Caudate nucleus (tissue), 63 donors: ENCODE measurements at places on chromosomes 16 and 17.

DNA sequence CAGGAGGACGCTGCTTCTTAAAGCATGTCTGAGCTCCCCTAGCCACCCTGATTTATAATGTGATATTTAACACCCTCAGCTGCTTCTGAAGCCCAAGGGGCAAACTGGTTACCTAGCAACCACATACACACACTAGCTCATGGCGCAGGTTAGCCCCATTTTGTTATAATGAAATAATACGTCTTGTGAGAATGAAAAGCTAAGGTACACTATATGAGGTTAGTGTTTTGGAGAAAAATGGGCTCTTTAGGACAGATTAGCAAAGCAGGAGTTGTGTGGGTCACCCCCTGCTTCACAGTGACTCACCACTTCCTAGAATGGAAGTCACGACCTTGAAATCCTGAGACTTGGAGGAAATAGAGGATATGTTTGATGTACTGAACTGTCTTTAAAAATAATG, 404.8 kb upstream of the HSBP1 start:
- DNase-seq, result no peak

- DNase-seq, result no peak
These were observed 74.5 kb downstream of the NCOR1 start for GRCh38 chr17:16140854-16141253.

DNA sequence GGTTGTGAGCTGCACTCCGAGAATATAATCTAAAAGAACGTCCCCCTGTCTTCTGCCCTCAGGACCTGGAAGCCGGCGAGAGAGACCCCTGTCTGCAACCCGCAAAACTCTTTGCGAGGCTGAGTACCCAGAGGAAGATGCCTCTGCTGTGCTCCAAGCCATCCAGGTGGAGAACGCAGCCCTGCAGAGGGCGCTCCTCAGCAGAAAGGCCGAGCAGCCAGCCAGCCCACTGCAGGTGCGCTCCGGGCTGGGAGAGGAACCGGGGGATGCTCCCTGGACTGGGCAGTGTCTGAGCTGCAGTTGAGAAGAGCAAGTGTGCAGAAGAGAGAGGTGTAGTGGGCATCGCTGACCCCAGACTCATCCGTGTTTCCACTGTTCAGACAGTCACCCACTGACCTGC, 148.3 kb downstream of the KATNIP start:
- no peak for DNase-seq

GRCh38 chr17:72458301-72458700, 337.5 kb downstream of the SOX9 start:
- DNase-seq, result no peak

DNA sequence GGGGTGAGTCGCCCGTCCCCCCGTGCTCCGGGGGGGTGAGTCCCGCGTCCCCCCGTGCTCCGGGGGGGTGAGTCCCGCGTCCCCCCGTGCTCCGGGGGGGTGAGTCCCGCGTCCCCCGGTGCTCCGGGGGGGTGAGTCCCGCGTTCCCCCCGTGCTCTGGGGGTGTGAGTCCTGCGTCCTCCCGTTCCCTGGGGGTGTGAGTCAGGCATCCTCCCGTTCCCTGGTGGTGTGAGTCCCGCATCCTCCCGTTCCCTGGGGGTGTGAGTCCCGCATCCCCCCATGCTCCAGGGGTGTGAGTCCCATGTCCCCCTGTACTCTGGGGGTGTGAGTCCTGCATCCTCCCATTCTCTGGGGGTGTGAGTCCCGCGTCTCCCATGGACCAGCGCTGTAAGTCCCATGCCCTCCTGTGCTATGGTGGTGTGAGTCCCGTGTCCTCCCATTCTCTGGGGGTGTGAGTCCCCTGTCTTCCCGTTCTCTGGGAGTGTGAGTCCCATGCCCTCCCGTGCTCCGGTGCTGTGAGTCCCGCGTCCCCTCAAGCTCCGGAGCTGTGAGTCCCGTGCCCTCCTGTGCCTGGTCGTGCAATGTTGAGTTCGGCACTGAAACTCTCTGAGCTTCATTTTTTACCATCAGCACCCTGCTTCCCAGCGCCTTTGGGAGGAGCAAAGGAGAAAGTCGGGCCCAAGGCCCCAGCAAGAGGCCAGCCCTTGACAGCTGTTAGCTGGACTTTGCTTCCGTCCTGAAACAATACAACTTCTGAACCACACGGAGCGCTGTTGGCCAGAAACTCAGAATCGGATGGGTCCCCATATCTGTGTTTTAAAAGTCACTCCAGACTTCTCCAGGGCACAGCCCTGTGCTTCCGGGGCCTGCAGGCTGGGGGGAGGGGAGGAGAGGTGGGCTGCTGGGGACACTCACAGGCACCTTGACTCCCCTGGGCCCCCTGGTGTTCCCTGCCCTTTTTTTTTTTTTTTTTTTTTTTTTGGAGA, 11.5 kb upstream of the ZC3H18 start:
- no peak for DNase-seq

DNA sequence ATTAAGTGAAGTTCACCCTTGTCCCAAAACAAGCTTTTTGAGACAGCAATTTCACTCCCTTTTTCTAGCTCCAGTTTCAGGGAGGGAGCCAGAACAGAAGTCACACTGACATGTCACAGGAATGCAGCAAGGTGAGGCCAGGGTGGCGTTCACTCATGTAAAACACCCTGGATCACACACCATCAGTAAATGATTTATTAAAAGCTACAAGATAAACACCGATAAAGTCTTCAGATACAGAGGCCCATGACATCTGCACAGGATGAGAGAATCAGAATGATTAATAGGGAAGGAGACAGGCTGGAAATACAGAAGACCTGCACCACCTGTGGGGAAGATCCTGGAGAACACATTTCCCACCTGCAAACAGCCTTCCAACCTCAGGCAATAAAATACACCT, 77.5 kb upstream of the DYNLRB2 start:
- DNase-seq, result no peak

DNA sequence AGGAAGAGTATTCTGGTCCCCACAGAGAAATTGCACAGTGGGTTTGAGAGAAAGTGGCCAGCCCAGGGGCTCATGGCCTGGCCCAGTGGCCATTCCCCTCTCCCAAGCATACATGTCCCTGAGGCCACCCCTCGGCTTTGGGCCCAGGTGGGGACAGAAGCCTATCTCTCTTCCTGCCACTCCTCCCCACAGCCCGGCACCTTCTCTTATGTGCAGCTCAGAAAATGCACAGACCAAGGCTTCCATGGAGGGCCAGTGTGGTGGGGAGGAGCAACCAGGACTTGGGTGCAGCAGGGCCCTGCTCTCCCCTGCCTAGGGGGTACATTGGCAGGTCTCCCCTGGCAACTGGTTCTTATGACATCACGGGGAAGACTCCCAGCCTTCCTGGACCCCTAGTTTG, at the start of gene C16orf90:
Gene C16orf90 (minus strand): TSS at position 314 of the 400 bp plus-strand sequence. CDS start 68 bp downstream, at position 246.
- no peak for DNase-seq

GRCh38 chr16:78490847-78491246, 391.4 kb downstream of the WWOX start:
- peak; percentile 15 for DNase-seq

GRCh38 chr16:11636172-11636721, 32.0 kb upstream of the SNN start:
- DNase-seq, result no peak
